Cortex of kidney (tissue), 1 donor: ENCODE measurements at places on chromosomes 1 and 21.

GRCh38 chr21:24590261-24590660 is 1017.0 kb downstream of the MRPL39 start:
- no peak for DNase-seq

DNA sequence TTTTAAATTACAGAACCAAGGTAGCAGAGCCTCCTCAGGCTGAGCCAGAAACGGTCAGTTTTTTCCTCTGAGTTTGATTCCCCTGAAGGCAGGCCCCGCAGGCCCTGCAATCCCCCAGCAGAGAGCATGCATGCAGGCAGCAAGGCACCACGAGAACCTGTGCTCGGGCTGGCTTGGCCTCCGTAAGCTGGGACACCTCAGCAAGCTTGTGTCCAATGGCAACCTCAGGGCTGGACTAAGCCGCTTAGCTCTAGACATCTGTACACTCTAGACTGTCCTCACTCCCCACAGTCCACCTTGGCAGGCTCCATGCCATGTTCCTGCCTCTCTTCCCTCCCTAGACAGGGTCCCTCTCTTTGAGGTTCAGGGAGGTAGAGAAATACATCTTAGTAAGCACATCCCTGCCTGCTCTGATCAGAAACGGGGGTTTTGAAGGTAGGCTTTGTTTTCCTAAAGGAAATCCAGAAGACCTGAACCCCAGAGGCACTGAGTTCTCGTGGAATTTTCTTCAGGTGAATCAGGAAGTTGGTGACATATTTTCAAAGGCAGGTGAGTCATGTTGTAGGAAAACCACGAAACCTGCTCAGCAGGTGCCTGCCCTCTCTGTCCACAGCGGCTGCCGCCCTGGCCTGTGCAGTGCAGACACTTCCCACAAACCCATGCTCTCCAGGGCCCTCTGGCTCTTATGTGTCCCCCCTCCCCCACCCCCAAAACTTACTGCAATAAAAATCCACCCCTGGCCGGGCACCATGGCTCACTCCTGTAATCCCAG is 7.0 kb downstream of the TMEM63A start:
- no peak for DNase-seq

DNA sequence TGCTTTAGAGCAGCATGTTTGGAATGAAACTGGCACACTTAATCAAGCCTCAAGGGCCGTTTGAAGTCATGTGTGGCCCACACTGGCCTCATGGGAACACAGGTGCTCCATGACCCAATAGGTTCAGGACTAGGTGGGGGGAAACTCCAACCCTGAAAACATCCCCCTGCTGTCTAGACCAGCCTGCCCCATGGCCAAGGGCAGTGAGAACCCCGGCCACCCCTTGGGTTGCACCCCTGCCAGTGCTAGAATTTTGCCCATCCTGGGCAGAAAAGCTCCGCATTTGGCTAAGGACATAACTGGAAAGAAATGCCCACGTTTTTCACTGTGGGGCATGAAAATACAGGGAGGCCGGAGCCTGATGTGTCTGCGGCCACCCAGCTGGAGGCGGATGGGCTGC is 6.1 kb upstream of the PTGER3 start:
- no peak for DNase-seq

GRCh38 chr1:20361805-20362381 is 71.2 kb downstream of the VWA5B1 start:
- DNase-seq = no peak

DNA sequence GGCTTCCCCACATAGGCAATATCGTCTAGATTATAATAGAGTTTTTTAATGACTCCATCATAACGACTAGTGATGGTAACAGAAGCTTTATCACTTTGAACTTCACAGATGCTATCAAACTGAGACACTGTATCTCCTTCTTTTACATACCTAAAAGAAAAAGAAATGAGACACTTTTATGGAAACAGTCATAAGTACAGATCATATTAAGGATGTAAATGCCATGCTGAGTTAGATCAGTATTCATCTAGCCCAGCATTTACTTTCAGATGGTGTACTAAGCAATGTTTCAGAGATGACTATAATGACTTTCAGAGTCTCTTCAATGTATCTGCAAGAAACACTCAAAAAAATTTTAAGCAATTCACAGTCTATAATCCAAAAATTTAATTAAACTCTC is 18.9 kb downstream of the DBT start:
- no peak for DNase-seq

DNA sequence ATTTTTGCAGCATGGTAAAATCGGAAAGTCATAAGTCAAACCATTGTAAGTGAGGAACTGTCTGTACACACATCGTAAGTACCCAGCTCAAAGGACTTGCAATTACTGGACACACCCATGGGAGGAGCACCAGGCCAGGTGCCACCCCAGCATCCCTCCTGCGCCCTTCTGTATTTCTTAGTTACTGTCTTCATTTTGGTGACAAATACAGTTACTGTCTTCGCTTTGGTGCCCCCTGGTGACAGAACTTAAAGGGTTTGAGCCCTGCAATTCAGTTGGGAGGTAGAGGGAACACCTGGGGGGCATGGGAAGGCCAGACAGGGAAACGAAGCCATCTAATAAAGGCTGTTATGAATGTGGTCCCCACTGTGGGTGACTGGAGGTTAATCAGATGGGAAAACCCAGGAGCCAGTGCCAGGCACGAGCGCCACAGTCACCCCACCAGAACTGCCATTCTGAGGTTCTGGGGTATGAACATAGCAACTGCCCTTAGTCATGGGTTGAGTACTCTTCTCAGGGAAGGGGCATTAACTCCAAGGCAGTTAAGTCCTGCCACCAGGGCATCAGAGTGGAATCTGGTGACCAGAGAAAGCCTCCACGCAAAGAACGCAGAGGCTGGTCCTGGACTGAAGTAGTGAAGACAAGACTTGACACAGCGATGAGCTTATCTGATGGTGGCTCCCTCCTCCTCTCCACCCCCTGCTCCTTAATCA is 612.9 kb downstream of the PTPRU start:
- DNase-seq = no peak

DNA sequence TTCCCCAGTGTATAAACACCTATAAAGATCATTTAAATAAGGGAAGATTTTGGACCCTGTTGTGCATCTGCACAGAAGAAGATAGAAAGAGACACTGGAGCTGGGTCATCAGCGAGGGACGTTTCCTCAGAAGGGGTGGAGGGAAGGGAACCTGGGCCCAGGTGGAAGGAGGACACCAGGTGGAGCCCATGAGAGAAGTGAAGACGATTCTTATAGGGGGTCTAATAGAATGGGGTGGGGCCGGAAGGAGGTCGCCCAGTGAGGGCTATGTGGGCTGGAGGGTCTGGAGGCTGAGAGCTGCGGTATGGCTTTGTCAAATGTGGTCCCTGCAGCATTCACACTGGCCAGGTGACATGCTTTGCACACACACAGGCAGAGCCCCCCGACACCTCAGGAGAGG is 13.7 kb downstream of the KIRREL1 start:
- no peak for DNase-seq

- DNase-seq = no peak
Measured at GRCh38 chr1:2927393-2928360, 93.6 kb upstream of the ACTRT2 start.

DNA sequence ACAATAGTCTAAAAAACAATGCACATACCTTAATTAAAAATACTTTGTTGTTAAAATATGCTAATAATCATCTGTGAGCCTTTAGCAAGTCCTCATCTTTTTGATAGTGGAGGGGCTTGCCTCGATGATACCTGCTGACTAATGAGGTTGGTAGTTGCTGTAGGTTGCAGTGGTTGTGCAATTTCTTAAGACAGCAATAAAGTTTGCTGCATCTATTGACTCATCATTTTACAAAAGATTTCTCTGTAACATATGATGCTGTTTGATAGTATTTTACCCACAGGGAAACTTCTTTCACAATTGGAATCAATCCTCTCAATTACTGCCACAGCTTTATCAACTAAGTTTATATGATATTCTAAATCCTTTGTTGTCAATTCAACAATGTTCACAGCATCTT is 7.6 kb downstream of the C1orf87 start:
- no peak for DNase-seq

GRCh38 chr1:231508941-231509340 is 19.5 kb upstream of the TSNAX start:
- no peak for DNase-seq

DNA sequence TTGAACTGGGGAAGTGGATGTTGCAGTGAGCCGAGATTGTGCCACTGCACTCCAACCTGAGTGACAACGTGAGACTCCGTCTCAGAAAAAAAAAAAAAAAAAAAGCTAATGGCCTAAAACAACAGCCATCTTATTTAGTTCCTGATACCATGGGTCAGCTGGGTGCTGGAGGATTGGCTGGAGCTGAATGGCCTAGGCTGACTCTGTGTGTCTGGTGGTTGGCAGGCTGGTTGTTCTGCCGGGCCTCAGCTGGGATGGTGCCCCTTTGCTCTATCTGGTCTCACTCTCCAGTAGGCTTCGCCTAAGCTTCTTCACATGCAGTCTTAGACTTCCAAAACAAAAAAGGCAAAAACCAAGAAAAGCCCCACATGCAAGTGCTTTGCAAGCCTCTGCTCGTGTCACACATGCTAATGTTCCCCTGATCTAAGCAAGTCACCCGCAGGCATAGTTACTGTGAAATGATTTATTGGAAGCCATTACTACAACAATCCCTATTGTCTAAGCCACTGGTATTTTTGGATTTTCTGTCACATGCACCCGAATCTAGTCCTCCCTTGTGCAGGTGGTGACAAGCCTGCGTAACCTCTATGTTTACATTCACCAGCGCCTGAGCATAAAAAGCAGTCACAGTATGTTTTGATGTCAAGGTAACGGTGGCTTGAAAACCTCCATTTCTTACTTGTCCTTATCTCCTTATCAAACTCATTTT is 39.6 kb upstream of the KANK4 start:
- no peak for DNase-seq

DNA sequence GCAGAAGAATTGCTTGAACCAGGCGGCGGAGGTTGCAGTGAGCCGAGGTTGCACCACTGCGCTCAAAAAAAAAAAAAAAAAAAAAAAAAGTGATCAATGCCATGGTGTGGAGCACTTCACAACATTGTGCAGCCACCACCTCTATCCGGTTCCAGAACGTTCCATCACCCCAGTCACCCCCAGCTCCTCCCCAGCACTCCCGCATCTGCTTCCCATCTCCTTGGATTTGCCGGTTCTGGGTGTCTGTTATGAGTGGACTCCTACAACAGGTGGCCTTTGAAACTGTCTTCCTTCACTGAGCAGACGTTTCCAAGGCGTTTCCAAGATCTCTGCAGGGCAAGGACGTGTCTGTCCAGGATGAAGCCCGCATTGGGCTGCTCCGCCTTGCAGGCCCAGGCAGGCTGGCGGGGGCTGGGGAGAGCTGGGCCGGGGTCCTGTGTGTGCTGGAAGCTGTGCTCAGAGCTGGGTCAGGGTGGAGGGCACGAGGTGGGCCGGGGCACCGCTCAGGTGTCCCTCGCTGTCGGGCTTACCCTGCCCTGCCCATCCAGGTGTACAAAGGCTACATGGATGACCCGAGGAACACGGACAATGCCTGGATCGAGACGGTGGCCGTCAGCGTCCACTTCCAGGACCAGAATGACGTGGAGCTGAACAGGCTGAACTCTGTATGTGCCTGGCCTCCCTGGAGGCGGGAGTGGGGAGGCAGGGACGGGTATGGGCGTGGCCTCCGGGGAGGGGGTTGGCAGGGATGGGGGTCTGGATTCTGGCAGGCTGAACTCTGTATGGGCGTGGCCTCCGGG is 14.9 kb upstream of the LRRC3 start:
- no peak for DNase-seq

GRCh38 chr1:108560189-108560873 is 431 bp downstream of the EEIG2 start:
- DNase-seq = no peak

DNA sequence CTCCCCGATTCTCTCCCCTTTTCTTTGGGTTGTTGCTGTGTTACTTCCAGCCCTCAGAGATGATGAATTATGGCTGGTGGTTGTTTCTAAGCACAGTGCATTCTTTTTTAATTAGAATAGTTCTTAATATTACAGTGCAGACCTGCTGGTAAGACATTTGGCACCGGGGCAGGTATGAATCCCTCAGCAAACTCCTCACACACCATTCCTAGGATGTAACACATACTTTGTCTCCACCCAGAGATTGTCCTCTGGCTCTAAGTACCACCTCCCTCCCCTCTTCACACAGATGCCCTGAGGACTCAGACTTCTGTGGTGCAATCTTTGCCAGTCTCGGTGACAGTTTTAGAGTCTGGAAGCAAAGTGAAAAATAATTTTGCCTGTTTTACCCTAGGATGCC is 143.1 kb downstream of the HLX start:
- DNase-seq = no peak

- no peak for DNase-seq
Measured at GRCh38 chr21:42747746-42748351, 94.4 kb downstream of the PDE9A start.

GRCh38 chr1:28601696-28602095 is 9.6 kb downstream of the RAB42 start:
- no peak for DNase-seq

DNA sequence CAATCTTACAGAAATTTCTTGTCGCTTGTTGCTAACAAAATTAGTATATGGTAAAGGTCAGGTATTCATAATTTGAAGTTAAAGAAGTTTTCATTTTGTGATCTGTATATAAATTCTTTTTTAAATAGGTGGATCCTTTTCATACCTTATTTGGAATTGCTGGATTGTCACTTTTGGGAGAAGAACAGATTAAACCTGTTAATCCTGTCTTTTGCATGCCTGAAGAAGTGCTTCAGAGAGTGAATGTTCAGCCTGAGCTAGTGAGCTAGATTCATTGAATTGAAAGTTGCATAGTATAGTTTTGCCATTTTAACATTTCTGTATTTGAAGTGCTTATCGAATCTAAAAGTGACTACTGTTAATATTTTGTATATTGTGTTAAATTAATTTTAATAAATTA is 2.3 kb upstream of the MSH4 start:
- DNase-seq = no peak

GRCh38 chr1:200628223-200628881 is 7.8 kb upstream of the KIF14 start:
- DNase-seq = no peak

DNA sequence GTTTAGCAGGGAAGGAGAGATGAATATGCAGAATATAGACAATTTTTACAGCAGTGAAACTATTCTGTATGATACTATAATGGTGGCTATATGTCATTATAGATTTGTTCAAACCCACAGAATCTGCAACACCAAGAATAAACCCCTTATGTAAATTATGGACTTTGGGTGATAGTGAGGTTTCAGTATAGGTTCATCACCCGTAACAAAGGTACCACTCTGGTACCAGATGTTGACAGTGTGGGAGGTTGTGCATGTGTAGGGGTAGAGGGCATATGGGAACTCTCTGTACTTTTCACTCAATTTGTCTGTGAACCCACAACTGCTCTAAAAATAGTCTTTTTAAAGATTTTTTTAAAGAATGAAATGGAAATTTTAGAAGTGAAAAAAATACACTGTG is 29.9 kb upstream of the PRDX6 start:
- DNase-seq = no peak

GRCh38 chr1:229848752-229849677 is 218.0 kb upstream of the GALNT2 start:
- no peak for DNase-seq

DNA sequence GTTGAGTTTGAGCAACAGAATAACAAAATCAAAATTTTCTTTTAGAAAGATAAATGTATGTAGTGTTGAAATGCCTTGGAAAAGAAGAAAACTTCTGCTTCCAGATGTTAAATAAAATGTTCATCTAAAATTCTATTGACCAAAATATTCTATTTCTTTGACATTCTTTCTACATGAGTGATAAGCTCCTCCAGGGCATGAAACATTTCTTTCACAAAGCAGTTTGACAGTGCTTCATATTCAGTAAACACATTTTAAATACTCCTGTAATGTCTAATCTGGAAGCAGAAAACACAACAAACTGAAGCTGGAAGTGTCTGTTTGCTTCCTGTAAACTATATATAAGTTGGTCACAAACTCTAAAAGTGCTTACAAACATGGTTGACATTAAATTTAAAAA is 61.5 kb downstream of the RGS21 start:
- DNase-seq = no peak
